ENCODE measurements at places on chromosomes 13 and 19.

DNA sequence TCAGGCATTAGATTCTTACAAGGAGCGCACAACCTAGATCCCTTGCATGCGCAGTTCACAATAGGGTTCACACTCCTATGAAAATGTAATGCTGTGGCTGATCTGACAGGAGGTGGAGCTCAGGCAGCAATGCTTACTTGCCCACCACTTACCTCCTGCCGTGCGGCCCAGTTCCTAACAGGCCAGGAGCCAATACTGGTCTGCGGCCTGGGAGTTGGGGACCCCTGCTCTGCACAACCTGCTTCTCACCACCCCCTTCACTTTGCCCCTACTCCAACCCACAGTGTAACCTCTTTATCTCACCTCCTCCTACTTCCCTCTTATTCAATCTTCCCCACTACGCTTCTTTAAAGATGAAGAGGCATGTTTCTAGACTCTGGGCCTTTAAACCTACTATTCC is 240.2 kb downstream of the RGCC start:
- no peak for DNase-seq

DNA sequence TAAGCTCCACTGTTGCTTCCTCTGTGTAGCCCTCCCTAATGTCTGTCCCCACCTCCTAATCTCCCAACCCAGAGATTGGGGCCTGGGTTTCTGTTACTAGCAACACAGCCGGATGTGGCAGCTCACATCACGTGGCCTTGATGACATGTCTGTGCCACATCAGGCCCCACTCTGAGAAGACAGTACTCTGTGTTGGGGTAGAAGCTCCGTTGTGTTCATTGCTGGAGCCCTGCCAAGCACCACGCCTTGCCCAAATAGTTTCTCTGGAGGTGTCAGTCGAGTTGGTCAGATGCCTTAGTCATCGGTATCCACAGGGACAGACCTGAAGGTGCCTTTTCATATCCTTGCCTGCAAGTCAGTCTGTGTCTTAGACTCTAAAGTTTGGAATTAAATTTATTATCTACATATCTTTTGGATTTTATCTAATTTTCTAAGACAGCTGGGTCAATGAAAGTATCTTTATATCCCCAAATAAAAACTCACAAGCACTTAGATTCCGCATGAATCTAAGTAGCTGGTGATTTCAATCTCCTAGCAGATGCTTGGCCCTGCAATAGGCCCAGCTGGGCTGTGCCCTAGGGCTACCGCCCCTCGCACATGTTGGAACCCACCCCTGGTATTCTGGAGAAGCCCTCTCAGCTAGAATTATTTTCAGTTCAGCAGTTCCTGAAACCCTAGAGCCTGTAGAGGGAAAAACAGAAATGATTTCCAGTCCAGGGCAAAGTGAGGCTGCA is 204.0 kb upstream of the TSHZ3 start:
- DNase-seq = no peak

- no peak for DNase-seq
These were observed 14.4 kb downstream of the PLEKHF1 start for GRCh38 chr19:29679598-29680210.

- no peak for DNase-seq
These were observed 49.8 kb upstream of the TRPC4 start for GRCh38 chr13:37919329-37919880.

- no peak for DNase-seq
These were observed 27.3 kb downstream of the PTPRS start for GRCh38 chr19:5313307-5313706.

DNA sequence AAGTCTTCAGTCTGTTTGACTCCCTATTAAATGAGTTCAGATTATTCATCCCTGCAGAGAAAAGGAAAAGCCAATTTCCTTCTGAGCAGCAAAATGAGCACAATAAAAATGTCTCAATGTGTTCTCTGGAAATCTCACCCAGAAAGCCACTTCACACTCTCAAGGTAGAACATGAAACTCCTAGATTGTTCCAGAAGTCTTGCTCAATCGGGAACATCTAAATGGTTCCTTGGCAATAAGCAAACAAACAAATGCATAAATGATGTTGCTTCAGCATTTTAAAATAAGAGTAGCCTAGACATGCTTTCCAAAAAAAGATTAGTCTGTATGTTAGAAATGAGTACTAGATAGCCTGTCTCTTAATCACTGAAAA is 59.7 kb upstream of the TNFRSF19 start:
- DNase-seq = no peak

GRCh38 chr13:102928941-102929675 is 83.3 kb downstream of the ERCC5 start:
- DNase-seq = no peak

- no peak for DNase-seq
These were observed 9.4 kb downstream of the ARHGAP33 start for GRCh38 chr19:35784503-35785338.

DNA sequence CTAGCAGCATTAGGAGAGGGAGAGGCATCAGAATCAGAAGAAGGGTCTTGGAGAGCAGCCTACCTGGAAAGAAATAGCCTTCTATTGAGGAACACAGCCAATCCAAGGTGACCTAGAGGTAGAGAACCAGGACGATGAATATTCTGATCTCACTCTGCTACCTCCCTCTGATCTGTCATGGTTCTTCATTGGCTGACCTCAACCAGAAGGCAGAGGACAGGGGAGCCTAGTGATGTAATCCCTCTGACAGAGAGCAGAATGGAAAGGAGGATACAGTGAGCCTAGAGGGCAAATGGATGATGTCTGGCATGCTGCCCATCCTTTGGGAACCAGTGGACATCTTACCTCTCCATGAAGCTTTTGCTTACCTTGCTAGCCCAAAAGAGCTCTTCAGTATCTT is 3.6 kb downstream of the ZNF507 start:
- no peak for DNase-seq

DNA sequence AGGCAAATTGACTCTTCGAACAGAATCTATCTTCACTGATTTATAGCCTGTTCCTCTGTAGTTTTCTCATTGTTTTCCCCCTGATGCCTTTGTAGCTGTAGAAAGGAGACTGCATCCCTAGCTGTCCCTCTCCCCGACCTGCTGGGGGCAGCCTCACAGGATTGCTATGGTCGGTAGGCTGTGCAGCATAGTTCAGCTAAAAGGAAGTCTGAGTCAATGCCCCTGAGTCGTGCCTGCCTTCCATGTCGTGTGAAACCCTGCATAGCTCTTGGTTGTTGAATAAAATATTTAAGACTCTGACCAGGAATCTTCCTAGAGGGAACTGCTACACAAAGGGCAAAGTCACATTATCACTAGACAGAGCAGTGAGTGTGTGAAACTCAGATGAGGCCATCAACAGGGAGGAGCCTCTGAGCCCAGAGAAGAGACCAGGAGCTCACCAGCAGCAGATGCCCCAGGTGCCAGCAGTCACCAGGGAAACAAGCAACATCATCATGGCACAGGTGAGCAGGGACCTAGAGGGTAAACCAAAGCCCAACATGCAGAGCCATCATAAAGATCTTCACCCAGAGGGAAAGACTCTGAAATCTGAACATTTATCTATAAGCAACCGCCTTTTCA is 108.4 kb upstream of the NBEA start:
- no peak for DNase-seq

DNA sequence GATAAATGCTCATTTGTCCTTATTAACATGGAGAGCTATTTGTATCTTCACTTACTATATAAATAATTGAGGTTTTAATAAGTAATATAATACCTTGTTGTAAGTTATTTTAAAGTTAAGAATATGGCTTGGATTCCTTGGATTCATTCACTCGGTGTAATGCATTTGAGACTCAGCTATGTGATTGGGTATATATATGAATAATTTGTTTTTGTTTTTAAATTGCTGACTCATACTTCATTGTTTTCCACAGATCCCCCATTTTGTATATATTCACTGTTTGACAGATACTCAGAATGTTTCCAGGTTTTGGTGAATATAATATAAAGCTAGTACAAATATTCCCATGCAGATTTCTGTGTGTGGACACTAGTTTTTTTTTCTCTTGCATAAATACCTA is 6.8 kb upstream of the CEACAM18 start:
- no peak for DNase-seq

GRCh38 chr13:71515744-71516038 is 351.3 kb downstream of the DACH1 start:
- DNase-seq = no peak

DNA sequence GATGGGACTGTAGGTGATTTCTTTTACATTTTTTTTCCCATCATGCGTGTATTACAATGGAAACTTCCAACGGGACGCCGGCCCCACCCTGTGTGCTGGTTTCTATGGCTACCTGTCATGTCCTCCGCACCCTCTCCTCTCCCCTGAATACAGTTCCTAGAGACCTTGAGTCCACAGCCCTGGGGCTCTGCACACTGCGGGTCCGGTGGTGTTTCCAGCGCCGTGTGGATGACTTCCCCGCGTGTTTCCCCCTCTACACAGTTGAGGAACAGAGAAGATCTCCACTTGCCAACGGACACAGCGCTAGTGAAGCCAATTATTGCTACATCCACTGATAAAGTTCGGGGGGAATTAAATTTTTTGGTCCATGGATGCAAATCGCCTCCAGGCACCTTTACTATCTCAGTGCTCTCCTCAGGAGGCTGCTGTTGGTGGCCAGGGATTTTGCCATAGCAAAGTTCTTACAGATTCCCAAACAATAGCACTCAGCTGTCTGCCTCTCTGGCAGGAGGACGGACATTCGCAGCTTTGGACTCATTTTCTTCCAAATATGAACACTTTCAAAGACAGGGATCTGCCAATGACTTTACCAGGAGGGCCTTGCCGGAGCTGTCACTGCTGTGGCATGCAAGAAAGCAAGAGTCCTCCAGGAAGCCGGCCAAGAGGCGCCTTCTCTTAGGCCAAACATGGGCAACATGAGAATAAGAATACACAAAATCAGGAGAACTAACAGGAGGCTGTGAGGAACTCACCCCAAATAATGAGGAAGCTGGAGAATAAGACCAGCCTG is 39.3 kb upstream of the GAS6 start:
- DNase-seq = no peak

GRCh38 chr19:55087542-55087901 is 11.9 kb downstream of the EPS8L1 start:
- DNase-seq = no peak

DNA sequence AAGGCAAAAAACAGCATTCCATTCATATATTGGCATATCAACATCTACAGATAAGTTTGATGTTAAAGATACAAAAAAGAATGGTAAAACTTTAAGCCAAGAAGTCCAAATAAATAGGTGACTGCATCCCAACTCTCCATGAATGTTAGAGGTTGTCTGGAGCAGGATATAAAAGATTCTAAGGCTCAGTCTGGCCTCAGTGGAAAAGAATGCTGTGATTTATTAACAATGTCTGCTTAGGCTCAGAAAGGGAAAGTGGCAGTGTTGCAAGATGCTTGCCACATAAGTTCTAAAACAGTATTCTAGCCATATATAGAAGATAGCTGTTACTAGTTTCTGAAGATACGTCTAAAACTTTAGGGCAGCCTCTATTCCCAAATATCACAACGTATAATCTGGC is 179.8 kb upstream of the NBEA start:
- no peak for DNase-seq

- DNase-seq = peak; percentile 4
These were observed 7.9 kb downstream of the CEACAM3 start for GRCh38 chr19:41804336-41804735.

DNA sequence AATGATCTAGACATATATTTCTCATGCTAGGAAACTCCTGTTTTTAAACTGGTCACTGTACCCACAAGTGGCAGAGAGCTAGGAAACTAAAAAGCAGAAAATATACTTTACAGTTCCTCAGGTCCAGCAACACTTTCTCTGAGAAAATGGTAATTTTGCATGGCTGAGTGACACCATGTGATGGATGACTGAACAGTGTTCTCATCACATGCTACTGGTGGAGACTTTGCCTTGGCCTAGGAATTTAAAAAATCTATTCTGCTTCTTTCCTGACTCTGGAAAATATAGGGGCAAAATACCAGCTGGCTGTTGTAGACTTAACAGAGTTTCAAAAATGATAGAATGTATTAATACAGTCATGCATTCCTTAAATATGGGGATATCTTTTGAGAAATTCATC is 50.0 kb downstream of the LATS2 start:
- no peak for DNase-seq

GRCh38 chr19:13920940-13921747 is 15.1 kb downstream of the CC2D1A start:
- DNase-seq = peak; percentile 46

DNA sequence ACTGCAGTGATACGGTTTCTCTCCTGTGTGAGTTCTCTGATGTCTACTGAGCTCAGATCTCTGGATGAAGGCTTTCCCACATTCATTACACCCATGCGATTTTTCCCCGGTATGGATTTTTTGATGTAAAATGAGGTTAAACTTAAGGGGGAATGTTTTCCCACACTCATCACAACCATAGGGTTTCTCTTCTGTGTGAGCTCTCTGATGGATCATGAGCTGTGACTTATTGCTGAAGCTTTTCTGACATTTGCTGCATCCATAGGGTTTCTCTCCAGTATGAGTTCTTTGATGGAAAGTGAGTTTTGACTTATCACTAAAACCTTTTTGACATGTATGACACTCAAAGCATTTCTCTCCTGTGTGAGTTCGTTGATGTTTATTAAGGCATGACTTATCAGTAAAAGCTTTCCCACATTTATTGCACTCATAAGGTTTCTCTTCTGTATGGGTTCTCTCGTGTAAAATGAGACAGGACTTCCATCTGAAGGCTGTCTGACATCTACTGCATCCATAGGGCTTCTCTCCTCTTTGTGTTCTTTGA is 10.6 kb upstream of the ZNF649 start:
- no peak for DNase-seq

DNA sequence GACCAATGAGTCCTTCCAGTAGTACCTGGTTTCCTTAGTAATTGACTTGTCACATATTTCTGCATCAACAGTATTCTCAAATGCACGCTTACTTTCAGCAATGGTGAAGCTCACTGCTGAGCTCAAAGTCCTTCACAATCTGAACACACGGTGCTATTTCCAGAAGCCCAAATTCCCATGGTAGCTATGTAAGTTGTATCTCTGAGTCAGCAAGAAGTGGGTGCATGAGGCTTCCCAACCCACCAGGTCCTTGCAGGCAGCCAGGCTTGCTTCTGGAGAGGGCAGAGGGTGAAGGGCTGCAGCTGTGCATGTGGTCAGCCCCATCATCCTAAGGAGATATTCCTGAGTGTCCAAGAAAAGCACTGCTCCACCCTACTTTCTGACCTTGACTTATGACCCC is 25.7 kb downstream of the COL4A2 start:
- no peak for DNase-seq

DNA sequence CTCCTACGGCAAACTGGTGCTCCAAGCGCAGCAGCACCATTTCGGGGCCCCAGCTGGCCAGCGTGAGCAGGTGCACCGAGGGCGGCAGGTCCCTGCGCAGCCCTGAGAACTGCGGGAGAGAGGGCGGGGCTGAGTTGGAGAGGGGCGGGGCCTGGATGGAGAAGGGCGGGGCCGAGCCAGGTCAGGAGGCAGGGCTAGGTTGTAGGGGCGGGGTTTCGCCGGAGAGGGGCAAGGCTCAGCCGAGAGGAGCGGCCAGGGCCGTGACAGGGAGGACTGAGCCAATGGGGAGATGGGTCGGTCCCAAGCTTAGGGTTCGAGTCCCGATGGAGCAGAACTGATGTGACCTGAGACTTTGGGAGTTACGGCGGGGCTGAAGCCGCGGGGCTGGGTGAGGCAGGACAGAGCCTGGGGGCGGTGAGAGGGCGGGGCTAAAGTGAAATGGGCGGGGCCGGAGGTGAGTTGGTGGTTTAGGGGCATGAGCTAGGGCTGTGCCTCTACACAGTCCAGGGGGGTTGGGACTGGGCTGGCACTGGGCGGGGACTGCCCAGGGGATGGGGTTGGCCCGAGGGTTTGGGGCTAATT is 19.0 kb downstream of the MAN2B1 start:
- peak; percentile 39 for DNase-seq

GRCh38 chr19:19115954-19116353 is 22.3 kb downstream of the TMEM161A start:
- DNase-seq = peak; percentile 52
